ENCODE measurements at places on chromosomes 1 and 21.

GRCh38 chr1:30668546-30669327 is 54.6 kb downstream of the MATN1 start:
- no peak for DNase-seq

DNA sequence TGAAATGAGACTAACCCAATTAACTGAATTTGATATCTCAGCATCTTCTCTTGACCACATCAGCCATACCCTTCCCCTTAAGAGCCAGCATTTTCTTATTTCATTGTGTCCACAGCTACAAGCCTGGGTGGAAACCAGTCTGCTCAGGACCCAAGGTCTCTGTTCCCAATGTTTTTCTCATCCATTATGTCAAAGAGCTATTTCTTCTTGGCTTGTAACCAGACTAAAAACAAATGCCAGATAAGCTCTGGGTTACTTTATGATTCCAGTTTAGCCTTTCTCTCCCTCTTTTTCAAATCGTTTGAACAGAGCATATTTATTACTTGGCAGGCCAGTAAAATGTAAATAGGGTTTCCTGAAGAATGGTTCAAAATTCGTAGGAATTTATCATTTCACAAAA is 109.3 kb upstream of the SPATA6 start:
- no peak for DNase-seq

DNA sequence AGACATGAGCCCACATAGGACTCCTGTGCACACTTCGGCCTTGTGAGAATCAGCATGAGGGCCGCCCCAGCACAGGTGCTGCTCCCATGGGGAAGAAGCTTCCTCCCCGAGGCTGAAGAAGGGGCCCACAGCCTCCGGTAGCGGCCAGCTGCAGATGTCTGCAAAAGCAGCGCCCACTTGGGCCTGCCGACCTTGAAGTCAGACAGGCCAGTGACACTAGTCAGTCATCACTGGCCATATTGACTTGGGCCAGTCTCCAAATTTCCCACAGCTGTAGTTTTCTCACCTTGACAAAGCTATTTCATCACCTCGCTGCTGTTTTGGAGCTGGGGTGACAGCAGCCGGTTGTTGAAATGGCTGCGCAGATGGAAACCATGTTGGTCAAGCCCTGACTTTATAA is 83.0 kb downstream of the RIPK4 start:
- no peak for DNase-seq

DNA sequence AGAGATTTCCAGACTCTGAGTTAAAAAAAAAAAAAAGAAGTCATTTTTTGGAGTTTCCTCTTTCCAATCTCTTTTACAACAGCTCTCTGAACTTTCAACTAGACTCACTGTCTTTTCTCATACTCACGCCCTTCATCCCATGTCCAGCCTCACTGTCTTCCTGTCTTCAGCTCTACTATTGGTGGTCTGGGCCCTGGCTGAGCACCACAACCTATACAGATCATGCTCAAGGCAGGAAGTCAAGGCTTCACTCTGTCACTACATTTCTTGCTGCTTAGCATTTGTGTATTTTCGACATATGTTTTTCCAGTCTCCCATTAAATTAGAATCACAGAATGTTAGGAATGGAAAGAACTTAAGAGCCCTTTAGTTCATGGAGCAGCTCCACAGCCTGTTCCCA is 106.4 kb upstream of the PPP2R5A start:
- no peak for DNase-seq

DNA sequence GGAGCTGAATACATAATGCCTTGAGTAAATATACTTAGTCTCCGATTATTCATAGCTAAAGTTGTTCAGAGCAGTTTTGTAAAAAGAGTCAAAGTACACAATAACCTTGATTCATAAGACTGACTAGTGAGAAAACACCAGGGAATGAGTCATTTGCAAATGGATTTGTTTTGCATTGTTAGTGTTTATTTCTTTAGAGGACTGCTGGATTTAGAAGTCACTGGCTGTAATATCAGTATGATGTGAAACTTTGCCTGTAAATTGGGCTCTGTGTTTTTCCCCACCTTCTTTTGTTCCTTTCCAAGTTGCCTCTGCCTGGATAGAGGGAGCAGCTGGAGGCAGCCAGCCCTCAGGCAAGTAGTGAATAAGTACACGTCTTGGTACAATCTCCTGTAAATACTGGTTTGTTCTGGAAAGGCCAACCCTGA is 474.7 kb downstream of the NUF2 start:
- peak; percentile 20 for DNase-seq

DNA sequence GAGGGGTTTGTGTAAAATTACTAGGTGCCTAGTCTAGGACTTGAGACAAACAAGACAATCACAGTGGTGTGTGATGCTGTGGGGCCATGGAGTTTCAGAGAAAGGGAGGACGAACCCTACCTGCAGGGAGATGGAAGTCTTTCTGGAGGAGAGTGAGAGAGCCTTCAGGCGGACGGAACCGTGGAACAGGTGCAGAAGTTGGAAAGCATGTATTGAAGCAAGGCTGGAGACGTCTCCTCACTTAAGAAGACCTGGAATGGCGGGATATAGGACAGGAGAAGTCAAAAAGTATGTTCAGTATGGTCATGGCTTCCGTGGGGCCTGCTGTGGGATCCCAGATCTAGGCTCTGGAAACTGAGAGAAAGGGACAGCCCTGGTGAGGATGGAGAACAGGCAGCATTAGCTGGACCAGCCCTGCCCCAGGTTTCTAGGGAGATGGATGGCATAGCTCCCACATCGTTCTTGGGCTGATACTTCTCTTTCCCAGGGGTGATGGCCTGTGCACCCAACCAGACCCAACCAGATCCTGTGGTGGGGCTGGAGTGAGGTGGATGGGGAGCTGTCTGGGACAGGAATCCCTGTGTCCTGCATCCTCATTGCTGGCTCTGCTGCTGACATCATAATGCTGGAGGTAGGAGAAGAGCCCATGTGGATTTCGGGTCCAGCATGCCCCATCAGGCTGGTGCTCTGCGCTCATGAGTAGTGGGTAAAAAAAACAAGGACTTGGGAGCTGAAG is 15.0 kb upstream of the LRP8 start:
- no peak for DNase-seq

GRCh38 chr1:156625436-156626078 is 6.3 kb downstream of the HAPLN2 start:
- DNase-seq, result no peak

GRCh38 chr1:213864091-213864490 is 123.7 kb upstream of the PROX1 start:
- DNase-seq, result no peak

DNA sequence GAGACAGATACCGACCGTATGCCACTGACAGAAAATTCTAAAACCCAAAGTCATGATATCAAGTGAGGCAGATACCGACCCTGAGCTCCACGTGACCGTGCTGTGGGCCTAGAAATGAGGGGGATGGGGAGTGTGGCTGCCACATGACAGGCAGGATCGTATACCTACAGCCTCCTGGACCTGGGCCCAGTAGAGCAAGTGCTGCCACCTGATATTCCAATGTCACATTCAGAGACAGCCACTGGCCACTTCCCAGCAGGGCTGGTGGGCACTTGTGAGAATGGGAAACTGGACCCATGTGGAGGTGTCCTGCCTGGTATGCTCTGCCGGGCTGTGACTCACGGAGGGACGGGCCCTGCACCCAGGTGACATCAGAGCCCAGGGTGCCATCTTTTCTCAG is 44.6 kb upstream of the CLDN14 start:
- no peak for DNase-seq

DNA sequence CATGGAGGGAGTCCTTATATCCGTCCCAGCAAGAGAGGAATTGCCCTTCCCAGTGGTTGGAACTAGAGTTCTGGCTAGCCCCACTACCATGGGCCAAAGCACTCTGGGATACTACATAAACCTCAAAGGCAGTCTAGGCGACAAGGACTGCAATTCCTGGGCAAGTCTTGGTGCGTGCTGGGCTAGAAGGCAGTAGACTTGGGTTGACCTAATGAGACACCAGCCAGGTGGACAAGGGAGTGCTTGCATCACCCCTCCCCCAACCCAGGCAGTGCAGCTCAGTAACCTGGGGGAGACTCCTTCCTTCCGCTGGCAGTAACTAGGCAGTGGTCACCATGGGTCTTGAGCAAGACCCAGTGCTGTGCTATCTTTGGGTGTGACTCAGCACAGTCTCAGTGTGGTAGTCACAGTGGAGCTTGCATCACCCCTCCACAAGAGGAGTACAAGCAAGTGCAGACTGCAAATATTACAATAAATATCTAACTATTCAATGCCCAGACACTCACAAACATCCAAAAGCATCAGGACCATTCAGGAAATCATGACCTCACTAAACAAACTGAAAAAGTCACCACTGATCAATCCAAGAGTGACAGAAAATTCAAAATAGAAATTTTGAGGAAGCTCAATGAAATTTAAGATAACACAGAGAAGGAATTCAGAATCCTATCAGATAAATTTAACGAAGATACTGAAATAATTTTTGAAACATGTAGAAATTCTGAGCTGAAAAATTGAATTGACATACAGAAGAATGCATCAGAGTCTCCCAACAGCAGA is 84.7 kb upstream of the LYPLAL1 start:
- DNase-seq, result peak; percentile 90

DNA sequence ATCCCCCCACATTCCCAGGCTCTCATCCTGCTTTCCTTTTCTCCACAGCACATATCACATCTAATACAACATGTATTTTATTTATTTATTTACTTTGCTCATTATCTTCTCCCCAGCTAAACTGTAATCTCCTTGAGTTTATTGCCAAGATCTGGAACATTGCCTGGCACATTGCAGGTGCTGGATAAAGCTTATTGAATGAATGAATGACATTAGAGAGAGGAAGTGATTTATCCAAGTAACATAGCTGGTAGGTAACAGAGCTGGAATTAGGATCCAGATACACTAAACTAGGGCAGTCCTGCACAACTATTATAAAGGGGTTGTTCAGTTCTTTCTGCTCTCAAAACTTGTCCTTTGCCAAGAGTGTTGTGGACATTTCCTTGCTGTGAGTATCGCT is 8.6 kb upstream of the PTAFR start:
- DNase-seq, result no peak

DNA sequence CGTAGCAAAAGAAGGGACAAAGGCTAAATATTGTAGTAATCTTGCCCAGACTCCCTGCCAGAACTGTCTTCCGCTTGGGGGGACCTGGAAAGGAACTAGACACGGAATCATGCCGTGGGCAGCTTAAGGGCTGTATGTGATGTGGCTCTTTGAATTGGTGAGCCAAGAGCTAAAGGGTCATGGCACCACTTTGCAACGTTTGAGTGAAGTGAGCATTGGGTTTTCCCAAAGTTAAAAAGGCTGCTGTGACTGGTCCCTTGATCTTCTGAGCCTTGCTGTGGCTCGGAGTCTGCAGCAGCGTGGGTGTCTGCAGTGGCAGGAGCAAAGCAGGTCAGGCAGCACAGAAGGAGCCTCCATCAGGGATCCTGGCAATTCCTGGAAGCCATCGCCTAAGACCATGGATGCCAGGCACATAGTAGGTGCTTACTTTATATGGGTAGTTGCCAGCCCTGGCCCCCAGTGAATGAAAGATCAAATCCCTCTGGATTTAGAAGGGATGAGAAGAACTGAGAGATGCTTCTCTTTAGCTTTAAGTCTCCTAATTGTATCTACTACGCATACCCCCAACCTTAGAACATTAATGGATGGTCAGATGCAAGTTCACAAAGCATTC is 1.8 kb downstream of the SMYD2 start:
- DNase-seq, result no peak

GRCh38 chr1:117327011-117327410 is 40.2 kb upstream of the MAN1A2 start:
- no peak for DNase-seq

- no peak for DNase-seq
These were observed 303.4 kb upstream of the PRMT6 start for GRCh38 chr1:106753066-106753465.

GRCh38 chr1:187121661-187122060 is 292.9 kb downstream of the PLA2G4A start:
- no peak for DNase-seq

GRCh38 chr1:174969977-174970376 is 29.8 kb upstream of the CACYBP start:
- DNase-seq, result no peak

DNA sequence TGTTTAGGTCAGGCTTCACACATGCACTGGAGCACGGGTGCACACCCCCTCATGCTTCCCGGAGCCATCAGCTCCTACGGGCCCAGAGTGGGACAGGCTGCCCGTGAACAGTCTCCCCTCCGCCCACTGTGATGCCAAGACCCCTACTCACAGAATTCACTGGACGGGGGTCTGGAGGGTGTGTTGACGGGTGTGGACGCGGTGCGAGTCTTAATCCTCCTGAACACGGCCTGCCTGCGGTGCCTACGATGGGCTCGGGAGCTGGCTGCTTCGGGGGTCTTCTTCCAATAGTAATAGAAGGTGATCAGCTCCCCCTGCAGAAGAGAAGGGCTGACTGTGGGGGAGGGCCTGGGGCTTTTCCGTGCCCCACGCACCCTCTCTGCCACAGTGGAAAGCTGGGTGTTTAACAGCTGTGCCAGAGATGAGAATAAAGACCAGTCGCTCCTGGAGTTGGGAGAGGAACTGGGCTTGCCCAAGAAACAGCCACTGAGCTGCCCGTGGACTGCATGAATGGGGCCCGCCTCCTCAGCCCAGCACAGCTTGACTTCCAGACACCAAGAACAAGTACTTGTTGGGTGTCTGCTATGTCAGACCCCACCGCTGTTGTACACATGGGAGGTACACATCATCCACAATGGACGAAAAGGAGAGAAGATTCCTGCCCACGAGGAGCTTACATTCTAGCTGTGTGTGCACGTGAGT is 47.9 kb downstream of the SLC45A1 start:
- DNase-seq, result no peak

- no peak for DNase-seq
These were observed 97.3 kb upstream of the DPT start for GRCh38 chr1:168826269-168826668.

- no peak for DNase-seq
These were observed 10.4 kb upstream of the ITPKB start for GRCh38 chr1:226749467-226749866.

DNA sequence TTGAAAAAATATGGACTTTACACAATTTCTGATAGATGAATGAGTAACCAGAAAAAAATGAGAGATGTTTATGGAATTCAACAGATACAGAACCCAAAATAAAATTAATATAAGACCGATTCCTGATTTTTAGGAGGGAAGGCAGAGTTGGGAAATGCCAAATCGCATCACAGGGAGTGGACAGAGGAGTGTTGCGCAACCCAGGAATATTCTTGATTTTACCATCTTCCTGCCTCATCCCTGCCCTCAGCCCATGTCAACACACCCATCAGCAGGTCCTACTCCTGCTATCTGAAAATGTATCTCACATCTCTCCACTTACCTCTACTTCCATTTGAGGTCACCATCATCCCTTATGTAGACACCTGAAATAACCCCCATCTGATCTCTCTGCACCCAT is 221.0 kb downstream of the DSCAM start:
- no peak for DNase-seq

- peak; percentile 46 for DNase-seq
These were observed 17.3 kb downstream of the CA6 start for GRCh38 chr1:8962812-8963530.

DNA sequence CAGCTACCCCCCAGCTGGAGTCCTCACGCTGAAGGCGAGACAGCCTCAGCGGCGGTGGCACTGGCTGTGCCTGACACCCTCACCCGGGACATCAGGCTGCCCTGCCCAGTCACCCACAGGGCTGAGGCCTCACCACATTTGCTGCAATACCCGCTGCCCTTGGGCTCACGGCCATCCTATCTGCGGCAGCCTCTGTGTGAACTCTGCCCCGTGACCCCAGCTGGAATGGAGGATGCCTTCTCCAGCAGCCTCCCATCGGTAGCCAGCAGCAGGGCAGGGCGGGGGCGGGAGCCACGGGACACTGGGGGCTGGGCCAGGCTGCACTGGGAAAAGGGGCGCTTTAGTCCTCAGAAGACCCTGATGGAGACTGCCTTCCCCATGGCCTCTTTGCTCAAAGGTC is 112.4 kb upstream of the ZBTB40 start:
- DNase-seq, result no peak

GRCh38 chr1:182397653-182398393 is 2.6 kb downstream of the TEDDM1 start:
- peak; percentile 16 for DNase-seq

Measured in RWPE1 (cell line).